Common myeloid progenitor, CD34-positive (primary cell): ENCODE measurements at places on chromosomes 12 and 14.

DNA sequence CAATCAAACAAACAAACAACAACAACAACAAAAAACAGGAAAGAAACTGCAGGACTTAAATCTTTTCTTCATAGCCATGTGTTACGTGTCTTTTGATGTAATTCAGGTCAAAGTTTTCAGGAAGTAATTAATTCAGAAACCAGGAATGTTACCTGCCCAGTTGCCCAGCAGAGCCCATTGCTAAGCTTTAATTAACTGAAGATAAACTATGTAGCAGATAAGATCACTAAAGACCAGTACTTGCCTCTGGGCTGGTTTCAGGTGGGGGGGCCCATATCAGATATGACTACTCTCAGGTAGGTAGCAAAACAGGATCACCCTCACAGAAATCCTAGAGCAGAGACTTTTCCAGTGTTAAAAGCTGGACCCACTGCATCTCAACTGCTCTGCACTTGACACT lies 69.2 kb downstream of the LIN7A start:
- H3K4me3 ChIP-seq: no peak overlapping the region
- H3K27ac ChIP-seq: no peak overlapping the region
- DNase-seq: no peak
- no peaks in the 10 kb centered on the region for H3K36me3 ChIP-seq

DNA sequence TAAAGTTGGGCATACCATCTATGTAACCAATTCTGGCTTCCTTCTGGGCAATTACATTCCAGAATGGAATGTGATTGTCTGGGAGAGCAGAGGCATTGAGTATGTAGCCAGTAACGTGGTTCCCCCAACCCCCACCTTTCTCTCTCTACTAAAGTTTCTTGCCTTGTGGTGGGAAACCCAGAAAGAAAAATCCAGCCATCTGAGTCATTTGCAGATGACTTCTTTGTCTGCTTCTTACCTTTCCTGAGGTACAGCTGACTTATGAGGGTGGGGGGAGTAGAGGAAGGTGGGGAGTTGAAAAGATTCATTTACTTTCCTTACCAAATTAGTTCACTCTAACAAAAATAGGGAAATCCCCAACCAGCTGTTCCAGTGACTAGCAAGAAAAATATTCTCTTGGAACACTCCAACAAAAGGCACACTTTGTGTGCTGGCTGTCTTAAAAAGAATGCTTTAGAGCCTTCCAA lies 112.1 kb upstream of the FRMD6 start:
- DNase-seq: no peak
- no peak overlapping the region for H3K27ac ChIP-seq
- H3K36me3 ChIP-seq: no peaks in the 10 kb centered on the region
- H3K27me3 ChIP-seq: no peaks in the 10 kb centered on the region
- H3K4me1 ChIP-seq: peaks cover 3% of the 10 kb centered on the region

DNA sequence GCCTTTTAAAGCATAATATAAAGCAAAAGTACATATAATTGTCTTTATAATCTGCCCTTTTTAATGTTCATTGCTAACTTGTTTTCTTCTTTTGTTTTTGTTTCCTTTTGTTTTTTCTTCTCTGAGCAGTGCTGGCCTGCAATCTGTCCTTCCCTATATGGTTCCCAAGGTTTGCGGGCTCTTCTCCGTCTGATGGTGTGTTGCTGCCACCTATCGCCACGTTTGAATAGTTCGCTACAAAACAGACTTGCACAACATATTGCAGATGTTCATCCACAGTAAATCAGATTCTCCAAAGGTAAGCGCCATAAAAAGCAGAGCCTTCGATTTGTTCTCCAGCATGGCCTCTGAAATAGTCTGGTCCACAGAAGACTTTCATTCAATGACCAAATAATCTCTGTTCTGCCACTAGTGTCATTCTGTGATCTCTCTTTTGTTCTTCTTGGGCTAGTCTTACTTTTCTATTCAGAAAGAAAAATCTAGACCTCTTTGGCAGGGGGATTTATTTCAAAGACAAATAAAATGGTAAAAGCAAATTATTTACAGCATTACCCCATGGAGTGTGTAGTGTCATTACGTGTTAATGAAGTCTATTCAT lies 33.5 kb downstream of the C12orf50 start:
- no peak overlapping the region for H3K4me3 ChIP-seq
- H3K4me1 ChIP-seq: no peaks in the 10 kb centered on the region
- H3K27me3 ChIP-seq: peaks cover 2% of the 10 kb centered on the region
- no peak overlapping the region for H3K27ac ChIP-seq

DNA sequence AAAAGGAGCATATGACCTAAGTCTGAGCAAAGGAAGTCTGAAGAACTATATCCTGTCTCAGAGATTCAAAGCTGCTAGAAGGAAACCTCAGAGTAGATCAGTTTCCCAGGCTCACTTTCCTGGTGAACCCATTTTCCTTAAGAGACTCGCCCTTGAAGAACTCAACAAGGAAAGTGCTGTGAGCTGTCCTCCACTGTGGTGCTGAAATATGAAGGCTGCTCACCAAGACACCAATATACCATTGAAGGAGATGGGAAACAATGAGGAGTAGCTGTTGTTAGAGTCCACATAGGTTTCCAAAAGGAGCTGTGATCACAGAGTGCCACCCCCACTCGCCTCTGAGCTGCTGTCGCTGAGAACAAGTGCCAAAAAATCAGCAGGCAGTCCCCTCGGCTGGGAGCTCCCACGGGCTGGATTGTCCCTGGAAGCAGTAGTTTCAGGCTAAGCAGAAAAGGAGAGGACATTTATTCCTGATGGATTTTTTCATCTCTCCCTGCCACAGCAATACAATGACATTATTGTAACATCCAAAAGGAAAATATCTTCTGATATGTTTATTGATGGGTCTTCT lies 282.1 kb downstream of the RPS29 start:
- H3K36me3 ChIP-seq: no peaks in the 10 kb centered on the region
- no peaks in the 10 kb centered on the region for H3K27me3 ChIP-seq
- peak; percentile 53 for DNase-seq
- H3K4me3 ChIP-seq: no peak overlapping the region
- H3K4me1 ChIP-seq: no peaks in the 10 kb centered on the region
- no peak overlapping the region for H3K27ac ChIP-seq

- no peaks in the 10 kb centered on the region for H3K36me3 ChIP-seq
- H3K27me3 ChIP-seq: no peaks in the 10 kb centered on the region
- H3K4me1 ChIP-seq: no peaks in the 10 kb centered on the region
- DNase-seq: no peak
Measured at GRCh38 chr14:81784084-81784483, 250.4 kb upstream of the SEL1L start.

DNA sequence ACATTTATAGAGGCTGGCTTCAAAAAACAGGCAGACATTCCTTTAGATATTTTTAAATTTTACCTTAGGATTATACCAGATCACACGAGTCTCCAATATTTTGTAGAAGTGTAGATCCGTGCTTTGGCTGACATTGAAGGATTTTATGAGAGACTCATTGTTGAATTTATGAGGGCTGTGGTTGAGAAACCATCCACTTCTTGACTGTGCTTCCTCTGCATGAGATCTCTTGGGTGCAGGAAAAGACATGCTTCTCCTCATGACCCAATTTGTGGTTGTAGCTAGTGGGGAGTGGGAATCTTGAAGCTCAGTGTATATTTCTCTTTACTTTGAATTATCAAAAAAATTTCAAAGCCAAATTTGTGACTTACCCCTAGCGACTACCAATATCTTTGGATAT lies 36.7 kb upstream of the NKX2-8 start:
- peaks cover 11% of the 10 kb centered on the region for H3K27me3 ChIP-seq
- H3K4me3 ChIP-seq: no peak overlapping the region
- no peaks in the 10 kb centered on the region for H3K4me1 ChIP-seq
- H3K27ac ChIP-seq: no peak overlapping the region
- no peaks in the 10 kb centered on the region for H3K36me3 ChIP-seq
- no peak for DNase-seq

DNA sequence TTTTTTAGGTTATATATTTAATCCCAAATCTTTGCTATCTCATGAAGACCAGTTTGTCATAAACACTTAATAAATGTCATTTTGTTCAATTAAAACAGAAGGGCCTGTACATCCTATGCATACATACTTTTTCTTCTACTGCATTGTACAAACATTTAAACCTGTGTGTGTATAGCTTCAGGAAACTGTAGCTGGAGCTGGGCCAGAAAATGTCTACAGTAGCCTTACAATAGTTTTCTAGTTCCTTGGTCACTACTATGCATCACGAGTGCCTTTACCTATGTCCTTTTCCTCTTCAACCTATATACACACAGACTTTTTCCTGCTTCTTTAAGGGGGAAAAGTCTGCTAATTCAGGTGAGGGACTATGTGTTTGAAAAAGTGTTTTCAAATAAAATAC lies 302.8 kb downstream of the PAWR start:
- no peak overlapping the region for H3K4me3 ChIP-seq
- H3K4me1 ChIP-seq: no peaks in the 10 kb centered on the region
- H3K36me3 ChIP-seq: no peaks in the 10 kb centered on the region
- no peaks in the 10 kb centered on the region for H3K27me3 ChIP-seq
- DNase-seq: no peak

DNA sequence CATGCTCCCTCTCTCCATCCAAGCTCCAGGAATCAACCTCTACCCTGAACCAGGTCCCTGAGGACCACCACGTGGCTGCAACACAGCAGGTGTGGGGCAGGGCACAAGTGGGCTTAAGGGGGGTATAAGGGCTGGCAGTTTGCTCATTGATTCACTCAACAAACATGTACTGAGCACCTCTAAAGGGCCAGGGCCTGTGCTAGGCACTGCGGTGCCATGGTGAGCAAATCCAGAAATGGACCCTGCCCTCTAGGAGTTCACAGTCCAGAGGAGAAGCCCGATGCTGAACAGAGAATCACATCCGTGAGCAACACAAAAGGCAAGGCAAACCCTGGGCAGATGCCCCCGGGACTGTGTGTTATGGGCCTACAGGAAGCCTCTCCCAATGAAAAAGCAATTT lies 6.5 kb upstream of the AQP2 start:
- H3K27me3 ChIP-seq: peaks cover 47% of the 10 kb centered on the region
- no peaks in the 10 kb centered on the region for H3K36me3 ChIP-seq
- DNase-seq: no peak
- H3K4me1 ChIP-seq: peaks cover 6% of the 10 kb centered on the region
- no peak overlapping the region for H3K4me3 ChIP-seq

- H3K36me3 ChIP-seq: peaks cover 31% of the 10 kb centered on the region
- no peak for DNase-seq
- H3K27ac ChIP-seq: no peak overlapping the region
- H3K4me3 ChIP-seq: no peak overlapping the region
- no peaks in the 10 kb centered on the region for H3K4me1 ChIP-seq
Measured at GRCh38 chr14:103456167-103456835, 66.3 kb downstream of the CKB start.

DNA sequence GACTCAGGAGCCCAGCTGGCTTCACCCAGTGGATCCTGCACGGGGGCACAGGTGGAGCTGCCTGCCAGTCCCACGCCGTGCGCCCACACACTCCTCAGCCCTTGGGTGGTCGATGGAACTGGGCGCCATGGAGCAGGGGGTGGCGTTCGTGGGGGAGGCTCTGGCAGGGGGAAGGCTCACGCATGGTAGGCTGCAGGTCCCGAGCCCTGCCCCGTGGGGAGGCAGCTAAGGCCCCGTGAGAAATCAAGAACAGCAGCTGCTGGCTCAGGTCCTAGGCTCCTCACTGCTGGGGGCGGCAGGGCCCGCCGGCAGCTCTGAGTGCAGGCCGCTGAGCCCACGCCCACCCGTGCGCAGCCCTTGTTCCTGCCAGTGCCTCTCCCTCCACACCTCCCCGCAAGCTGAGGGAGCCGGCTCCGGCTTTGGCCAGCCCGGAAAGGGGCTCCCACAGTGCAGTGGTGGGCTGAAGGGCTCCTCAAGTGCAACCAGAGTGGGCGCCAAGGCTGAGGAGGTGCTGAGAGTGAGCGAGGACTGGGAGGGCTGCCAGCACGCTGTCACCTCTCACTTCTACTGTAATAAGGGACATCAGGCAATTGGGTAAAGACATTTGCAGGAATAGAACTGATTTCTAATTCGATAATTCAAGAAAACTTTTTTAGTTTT lies 115.4 kb downstream of the TMTC2 start:
- no peak for DNase-seq
- no peaks in the 10 kb centered on the region for H3K4me1 ChIP-seq
- no peaks in the 10 kb centered on the region for H3K36me3 ChIP-seq
- no peaks in the 10 kb centered on the region for H3K27me3 ChIP-seq

- H3K27ac ChIP-seq: no peak overlapping the region
- H3K27me3 ChIP-seq: no peaks in the 10 kb centered on the region
- no peak for DNase-seq
- no peaks in the 10 kb centered on the region for H3K36me3 ChIP-seq
Measured at GRCh38 chr12:74408601-74409166, 129.0 kb upstream of the ATXN7L3B start.

DNA sequence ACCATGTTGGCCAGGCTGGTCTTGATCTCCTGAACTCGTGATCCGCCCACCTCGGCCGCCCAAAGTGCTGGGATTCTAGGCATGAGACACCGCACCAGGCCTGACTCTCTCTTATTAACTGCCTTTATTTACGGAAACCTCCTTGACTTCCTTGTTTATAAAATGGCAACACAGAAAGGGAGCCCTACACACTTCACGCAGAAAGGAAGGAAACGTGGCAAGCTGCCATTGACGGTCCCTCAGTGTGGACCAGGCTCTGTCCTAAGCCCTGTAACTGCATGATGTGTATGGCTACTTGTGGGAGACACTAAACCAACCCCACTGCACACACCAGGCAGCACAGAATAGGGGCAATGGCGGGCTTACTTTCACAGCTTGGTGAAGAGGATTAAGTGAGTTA lies 11.7 kb downstream of the CINP start:
- H3K4me1 ChIP-seq: no peaks in the 10 kb centered on the region
- DNase-seq: no peak
- H3K4me3 ChIP-seq: no peak overlapping the region
- no peak overlapping the region for H3K27ac ChIP-seq

DNA sequence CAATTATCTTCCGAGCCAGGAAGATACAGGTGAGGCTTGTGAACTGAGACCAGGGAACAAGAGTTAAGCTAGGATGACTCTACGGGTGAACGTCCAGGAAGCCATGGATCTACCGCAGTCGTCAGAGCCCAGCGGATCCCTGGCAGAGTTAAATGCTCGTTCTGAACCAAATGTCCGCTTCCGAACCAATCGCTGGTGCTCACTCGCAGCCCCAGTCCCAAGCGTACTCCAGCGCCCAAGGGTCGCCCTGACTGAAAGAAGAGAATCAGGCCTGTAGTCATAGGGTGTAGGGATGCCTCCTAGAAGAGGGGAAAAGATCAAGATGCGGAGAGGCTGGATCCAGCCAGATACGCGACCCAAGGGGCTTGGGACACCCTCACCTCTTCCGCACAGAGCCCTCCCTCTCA lies 283 bp downstream of the VIPAS39 start:
- peak overlapping the region; percentile 84 for H3K27ac ChIP-seq
- no peak for DNase-seq
- H3K4me3 ChIP-seq: peak overlapping the region; percentile 94
- H3K27me3 ChIP-seq: no peaks in the 10 kb centered on the region

GRCh38 chr12:120055231-120056000 lies 61.1 kb downstream of the RAB35 start:
- H3K36me3 ChIP-seq: no peaks in the 10 kb centered on the region
- H3K4me1 ChIP-seq: no peaks in the 10 kb centered on the region
- H3K4me3 ChIP-seq: no peak overlapping the region
- no peak overlapping the region for H3K27ac ChIP-seq
